Activated CD4-positive, alpha-beta T cell treated with anti-CD3 and anti-CD28 coated beads, Interleukin-2, amount 10 ng/mL, durations not matched to agents 7 days and 5 days (primary cell): ENCODE measurements at places on chromosomes 3 and 15.

GRCh38 chr15:80929689-80930088 lies 59.9 kb downstream of the MESD start:
- no peak for DNase-seq

DNA sequence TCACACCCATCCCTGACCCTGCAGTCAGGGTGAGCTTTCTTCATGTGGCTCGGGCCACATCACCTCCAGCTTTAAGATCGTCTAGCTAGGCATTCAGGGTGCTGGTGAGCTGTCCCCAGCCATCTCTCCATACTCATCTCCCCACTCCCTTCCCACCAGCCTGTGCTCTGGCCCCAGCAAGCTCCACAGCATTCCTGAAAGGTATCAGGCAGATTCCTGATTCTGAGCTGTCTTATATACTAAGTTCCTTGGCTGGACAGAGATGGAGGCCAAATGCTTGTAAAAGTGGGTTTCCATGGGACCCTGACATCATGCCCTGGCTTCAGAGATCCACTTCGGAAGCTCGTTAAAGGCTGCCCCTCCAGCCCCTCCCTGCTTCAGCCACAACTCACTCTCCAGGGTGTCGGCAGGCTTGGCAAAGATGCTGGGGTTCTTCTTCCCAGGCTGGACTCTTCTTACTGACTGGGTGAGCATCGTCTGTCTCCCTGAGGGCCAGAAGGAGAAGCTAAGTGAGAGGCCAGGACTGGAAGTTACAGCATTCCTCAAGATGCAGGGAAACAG lies 3.9 kb downstream of the CILP start:
- no peak for DNase-seq

GRCh38 chr15:75023872-75024636 lies 664 bp downstream of the PPCDC start:
- peak; percentile 21 for DNase-seq

DNA sequence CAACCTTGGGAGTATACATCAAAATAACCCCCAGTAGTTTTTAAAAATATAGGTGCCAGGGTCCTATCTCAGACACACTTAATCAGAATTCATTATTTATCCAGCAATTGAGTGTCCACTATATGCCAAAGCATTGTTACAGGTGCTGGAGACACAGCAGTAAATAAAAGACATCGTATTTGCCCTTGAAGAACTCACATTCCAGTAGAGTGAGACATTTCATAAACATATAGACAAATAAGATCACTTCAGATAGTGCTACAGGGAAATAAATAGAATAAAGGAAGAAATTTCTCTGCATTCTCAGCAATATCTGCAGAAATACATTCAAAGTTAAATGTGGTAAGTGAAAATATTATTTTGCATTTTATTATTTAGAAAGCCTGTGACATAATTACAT lies 34.1 kb upstream of the ANKRD28 start:
- no peak for DNase-seq

DNA sequence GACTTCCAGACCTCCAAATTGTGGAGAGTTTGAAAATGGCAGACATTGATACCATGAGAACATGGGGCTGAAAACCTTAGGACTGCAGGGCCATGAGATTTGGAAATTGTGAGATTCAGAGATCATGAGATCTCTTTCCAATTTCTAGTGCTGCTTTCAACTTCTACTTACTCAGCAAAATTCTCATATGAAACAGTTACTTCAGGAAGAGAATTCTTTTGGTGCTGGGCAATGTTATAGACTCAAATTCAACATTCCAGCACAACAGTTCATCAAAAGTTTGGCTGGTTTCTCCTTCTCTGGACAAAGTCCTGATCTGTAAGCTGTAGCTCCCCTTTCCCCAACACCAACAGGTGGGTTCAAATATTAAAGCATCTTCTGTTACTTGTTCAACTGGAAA lies 506.9 kb upstream of the NECTIN3 start:
- no peak for DNase-seq

DNA sequence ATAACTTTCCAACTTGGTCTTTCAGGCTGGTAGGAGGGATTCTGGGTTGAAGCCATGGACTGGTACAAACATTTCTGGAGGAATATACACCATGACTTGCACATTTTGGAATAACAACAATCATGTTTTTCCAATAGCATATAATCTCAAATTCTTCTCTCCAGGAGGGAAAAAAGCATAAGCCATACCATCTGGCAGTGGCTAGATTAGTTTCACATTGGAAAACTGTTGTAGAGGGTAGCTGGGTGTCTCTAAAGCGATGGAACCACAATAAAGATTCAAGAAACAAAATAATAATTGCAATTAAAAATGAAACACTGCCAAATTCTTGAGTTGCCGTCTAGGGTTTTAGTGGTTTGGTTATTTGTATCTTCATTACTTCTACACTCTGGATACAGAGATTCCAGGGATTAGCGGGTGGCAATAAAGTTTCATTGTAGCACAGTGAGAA lies 278.5 kb upstream of the RASGRP1 start:
- DNase-seq, result no peak

DNA sequence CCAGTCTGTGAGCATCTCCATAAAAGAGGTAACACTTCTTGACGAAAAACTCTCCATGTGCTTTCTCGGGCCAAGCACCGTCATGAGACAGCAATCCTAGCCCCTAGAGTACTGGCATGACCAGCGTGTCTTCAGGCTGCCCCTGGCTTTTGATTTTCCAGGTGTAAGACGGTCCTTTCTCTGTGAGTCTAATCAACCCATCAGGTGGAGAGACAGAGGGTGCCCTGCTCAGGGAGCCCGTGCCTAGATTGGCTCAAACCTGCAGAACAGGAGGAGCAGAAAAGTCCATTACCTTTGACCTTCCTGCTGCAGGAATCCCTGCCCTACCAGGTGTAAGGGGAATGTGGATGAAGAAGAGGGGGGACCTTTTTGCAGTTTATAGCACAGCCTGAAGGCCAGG lies 109.5 kb upstream of the CHRM5 start:
- no peak for DNase-seq

DNA sequence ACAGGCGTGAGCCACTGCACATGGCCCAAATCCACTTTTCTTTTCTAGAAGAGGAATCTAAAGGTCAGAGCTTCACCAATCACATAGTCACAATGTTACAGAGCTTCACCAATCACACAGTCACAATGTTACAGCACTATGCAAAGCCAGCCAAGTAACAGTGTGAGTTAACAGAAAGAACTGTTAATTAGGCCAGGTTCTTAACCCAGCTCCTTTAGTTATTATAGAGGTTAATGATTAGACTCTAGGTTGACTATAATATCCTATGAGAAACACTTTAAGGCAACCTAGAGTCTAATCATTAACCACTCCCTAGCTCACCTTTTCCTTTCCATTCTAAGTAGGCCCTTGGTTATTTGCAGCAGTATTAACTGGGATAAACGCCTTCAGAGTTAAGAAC lies 54.0 kb downstream of the TASOR start:
- no peak for DNase-seq
